ENCODE measurements at places on chromosomes 5 and 9.

DNA sequence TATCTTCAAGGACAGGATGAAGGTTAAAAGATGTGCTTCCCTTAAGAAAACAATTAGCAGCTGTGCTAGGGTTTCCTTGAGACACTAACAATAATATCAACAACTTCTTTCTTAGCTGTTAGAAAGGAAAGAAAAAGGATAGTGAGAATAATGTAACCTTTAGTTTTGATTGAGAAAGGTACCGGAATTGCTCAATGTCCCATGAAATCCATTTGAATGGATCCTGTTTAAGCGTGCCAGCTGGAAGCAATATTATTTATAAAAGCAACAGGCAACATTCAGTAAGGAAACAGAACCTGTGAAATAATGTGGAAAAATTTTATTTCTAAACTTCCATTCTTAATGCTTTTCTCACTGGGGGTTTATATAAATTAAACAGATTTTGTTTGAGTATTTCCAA is 120.9 kb downstream of the CCDC192 start:
- DNase-seq = no peak

GRCh38 chr9:136546697-136547501 is 1.1 kb upstream of the NOTCH1 start:
- peak; percentile 37 for DNase-seq

GRCh38 chr5:29017501-29017900 is 1979.1 kb upstream of the CDH9 start:
- no peak for DNase-seq

- DNase-seq = no peak
These were observed 32.0 kb downstream of the RGS3 start for GRCh38 chr9:113495526-113495925.

- no peak for DNase-seq
These were observed 4.8 kb downstream of the PSMD5 start for GRCh38 chr9:120837921-120838320.

- no peak for DNase-seq
These were observed 95.2 kb downstream of the TMEM232 start for GRCh38 chr5:110631236-110631635.

- DNase-seq = no peak
These were observed 22.3 kb upstream of the CNOT6 start for GRCh38 chr5:180471866-180472265.

GRCh38 chr9:122955961-122956360 is 15.1 kb downstream of the RABGAP1 start:
- DNase-seq = no peak

DNA sequence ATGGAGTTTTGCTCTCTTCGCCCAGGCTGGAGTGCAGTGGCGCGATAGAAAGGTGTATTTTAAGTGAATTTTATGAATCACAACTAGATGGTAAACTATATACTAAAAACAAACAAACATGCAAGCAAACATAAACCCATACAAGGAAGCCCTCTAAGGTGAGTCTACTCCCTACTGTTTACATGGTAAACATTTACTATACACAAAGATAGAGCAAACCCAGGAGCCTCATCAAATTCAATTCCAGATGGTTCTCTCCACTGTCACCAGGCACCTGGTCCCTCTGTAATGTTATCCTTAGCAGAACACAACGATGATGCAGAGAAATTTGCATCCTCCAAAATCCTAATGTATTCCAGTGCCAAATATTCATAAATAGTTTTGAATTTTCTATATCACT is 17.9 kb downstream of the ANKH start:
- DNase-seq = no peak

DNA sequence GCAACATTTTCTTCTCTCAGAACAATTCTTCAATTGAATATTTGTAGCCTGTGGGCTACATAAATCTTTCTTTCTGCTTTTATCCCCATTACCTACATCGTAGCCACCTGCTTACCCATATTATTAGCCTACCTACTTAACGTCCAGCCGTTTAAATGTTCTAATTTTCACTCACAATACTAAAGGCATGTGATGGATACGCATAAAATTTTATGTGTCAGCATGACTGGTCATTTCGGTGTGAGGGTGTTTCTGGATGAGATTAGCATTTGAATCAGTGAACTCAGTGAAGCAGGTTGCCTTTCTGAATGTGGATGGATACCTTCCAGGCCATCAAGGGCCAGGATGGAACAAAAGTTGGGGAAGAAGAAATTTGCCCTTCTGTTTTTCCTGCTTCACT is 1722.5 kb upstream of the ACO1 start:
- DNase-seq = no peak

DNA sequence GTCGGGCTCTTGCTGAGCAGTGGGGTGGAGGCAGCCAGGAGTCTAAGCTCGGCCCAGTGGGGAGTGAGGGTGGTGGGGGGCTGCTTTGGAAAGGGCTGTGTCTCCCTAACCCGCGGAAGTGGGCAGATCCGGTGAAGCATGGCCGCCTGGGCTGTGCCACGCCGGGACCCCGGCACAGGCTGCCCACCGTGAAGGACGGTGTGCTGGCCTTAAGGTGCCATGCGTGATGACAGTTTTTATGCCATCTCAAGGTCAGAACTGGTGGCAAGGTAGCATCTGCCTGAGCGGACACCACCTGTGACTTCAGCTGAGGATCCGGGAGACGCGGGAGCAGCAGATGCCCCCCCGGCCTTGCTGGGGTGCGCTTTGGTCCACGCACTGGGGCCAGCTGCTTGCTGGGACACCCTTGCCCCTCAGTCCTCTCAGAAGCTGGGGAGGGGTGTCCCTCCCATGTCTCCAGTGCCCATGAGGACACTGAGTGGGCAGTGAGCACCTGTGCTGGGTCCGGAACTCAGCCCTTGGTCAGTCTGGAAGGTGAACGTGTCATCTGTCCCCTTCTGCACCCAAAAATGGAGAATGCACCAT is 53.9 kb downstream of the AHRR start:
- DNase-seq = no peak
